ENCODE measurements at places on chromosomes 12 and 14.

GRCh38 chr12:124420996-124421674 lies 126.2 kb downstream of the RFLNA start:
- DNase-seq, result peak; percentile 17

- DNase-seq, result no peak
Observed at GRCh38 chr14:67191768-67192290, 2.6 kb downstream of the GARIN2 start.

- no peak for DNase-seq
Observed at GRCh38 chr12:47214771-47215170, 135.0 kb upstream of the AMIGO2 start.

- no peak for DNase-seq
Observed at GRCh38 chr12:43878050-43878449, 42.2 kb downstream of the TMEM117 start.

- no peak for DNase-seq
Observed at GRCh38 chr14:106308839-106309389, 782.5 kb downstream of the TMEM121 start.

- no peak for DNase-seq
Observed at GRCh38 chr12:24664161-24664880, 284.6 kb downstream of the BCAT1 start.

DNA sequence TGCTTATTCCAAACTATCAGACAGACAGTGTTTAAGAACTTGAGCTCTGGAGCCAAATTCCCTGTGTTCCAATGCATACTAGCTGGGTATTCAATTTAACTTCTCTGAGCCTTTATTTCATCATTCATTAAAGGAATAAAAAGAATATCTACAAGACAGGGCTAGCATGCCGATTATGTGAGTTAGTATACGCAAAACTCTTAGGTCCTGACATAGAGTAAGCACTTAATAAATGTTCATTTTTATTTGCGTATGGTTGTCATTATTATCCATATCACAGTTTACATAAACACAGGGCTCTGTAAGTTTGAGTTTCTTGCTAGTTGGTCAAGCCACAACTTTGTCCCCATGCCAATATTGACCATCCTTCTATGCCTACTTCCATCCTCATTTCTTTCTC lies 161.5 kb downstream of the NUAK1 start:
- DNase-seq, result no peak

DNA sequence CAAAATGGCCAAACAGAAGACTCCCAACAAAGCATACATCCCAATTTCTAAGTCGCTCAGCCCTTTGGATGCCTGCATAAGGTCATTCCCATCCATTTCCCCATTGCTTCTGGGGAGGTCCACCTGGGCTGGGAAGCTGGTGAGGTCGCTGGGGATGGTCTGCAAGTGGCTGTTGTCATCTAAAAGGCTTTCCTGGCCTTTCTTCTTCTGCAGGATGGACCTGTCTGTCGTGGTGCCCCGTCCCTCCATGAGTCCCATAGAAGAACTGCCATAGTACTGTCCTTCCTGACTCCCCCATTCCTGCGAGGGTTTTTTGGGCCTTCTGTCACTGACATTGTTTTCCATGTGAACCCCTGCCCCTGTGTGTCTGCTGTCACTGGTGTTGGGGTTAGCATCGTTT lies 221.1 kb downstream of the GLT1D1 start:
- DNase-seq, result no peak

DNA sequence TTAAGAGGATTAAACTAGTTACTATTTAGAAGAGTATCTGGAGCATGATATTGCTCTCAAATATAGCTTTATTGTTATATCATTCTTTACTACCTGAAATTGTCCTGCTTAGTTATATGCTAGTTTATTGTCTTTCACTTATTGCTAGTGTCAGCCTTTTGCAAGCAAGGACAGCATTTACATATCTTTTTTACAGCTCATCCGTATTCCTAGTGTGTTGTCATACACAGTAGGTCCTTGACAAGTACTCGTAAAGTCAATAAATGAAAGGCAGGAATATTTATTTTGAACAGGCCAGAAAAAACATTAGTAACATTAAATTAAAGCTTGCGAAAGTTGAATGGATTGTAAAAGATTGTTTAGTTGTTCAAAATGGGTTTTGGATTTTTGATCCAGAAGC lies 35.0 kb downstream of the CRADD start:
- no peak for DNase-seq

- no peak for DNase-seq
Observed at GRCh38 chr12:52663420-52663819, 11.4 kb upstream of the KRT2 start.

DNA sequence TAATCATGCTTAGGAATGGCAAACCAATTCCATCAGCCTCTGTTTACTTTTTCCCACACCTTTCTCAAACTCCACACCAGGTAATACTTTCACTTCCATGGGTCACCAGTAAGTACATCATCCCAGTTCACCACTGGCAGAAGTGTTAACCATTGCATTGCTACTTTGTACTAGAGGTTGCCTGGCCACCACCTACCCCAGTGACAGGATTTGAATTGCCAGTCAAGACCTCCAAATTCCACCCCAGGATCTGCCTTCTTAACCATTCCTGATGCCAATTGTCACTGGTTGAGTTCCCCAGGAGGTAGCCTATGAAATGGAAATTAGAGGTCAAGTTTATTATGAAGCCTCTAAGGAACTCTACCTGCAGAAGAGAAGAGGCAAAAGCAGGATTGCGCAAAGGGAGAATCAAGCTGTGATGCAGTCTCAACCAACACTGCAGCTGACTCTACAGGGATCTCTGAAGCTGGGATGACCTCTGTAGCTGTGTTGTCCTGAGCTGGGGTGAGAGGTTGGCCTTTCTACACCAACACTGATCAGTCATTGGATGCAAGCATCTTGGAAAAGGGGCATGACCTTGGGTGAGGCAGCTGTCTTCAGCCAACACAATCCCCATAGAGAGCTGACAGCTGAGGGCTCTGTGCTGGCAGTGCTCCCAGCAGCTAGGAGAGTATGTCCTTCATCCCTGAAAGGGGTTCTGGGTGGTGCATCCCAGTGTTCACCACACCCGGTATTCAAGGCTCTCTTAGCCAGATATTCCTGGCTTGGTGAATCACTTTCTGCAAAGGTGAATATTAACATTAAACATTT lies 37.0 kb upstream of the HMGA2 start:
- no peak for DNase-seq

GRCh38 chr14:101363261-101363555 lies 198.1 kb upstream of the DIO3 start:
- DNase-seq, result no peak

GRCh38 chr14:105119408-105120025 lies 49.1 kb downstream of the JAG2 start:
- DNase-seq, result no peak

DNA sequence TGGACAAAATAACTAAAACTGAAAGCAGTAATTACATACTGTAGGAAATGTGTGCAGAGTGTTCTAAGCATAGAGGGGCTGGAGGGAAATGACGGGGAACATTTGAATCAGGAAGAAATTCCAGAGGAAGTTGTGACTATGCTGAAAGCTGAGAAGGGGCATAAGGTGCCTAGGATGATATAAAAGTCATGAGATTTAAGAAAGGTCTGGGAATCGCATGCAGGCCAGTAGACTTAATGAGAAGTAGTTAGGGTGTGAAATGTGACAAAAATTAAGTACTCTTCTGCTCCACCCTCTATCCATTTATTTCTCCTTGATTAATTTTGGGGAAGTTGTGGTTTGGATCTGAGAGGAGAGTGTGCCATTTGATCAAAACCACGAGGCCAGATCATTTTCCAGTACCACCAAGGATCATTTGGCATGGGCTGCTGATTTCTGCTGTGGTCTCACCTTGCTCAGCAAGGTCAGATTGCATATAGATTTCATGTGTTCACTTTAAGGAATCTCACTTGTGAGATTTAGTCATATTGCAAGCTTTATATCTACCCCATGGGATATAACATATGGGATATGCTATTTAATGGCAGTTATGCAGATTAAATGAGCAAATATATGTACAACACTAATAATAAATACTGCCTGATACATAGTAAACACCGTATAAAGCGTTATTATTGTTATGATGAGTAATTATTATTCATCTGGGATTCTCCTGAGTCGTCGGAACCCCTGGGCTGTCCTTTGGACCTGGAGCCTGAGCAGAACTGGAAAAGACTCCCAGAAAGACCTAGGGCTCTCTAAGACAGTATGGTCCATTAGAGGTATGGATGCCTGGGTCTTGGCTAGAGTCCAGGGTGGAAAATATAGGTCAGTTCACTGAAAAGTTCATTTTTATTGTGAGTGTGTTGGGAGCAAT lies 72.3 kb downstream of the SRGAP1 start:
- DNase-seq, result no peak

GRCh38 chr14:23620177-23620702 lies 15.9 kb upstream of the DHRS2 start:
- no peak for DNase-seq

DNA sequence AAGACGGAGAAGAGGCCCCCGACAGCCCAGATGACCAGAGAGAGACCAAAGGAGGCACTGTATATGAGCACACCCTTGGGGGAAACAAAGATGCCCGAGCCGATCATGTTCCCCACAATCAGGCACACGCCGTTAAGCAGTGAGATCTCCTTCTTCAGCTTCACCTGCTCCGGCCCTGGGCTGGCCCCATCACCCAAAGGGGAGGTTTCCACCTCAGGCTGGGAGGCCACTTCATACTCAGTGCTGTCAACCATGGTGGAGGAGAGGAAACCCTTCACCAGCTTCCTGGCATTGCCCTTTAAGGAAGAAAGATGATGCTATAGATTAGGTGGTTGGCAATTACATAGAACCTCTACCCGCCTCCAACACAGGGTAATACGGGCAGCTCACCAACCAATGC lies 2.1 kb downstream of the SLC7A7 start:
- no peak for DNase-seq

DNA sequence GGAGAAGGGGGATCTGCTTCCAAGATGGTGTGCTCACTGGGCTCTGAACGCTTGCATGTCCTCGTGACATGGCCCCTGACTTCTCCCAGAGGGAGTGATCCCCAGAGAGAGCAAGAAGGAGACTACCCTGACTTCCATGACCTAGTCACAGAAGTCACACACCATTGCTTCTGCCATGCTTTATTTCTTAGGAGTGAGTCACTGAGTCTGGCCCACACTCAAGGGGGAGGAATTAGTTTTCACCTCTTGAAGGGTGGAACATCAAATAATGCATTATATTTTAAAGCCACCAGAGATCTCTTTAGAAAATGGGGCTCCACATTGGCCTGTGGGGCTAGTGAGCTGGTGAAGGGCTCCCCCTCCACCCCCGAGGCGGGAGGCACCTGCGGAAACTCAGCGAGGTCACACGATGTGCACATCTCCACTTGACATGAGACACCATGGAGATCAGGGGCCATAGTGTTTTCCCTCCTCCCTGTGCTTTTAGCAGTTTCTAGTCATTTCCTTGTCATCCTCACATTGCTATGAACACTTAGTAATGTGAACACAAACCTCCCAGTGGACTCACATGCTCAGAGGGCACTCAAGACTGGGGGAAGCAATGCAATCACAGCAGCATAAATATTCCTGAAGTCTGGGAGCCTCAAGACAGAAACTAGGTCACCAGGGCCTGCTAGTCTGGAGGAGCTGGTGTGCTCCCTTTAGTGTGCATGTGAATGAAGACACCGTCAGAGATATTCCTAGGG lies 87.4 kb upstream of the FZD10 start:
- no peak for DNase-seq

- DNase-seq, result no peak
Observed at GRCh38 chr12:132545164-132545953, 55.4 kb downstream of the FBRSL1 start.

GRCh38 chr12:75703131-75703530 lies 191.7 kb upstream of the KRR1 start:
- no peak for DNase-seq

DNA sequence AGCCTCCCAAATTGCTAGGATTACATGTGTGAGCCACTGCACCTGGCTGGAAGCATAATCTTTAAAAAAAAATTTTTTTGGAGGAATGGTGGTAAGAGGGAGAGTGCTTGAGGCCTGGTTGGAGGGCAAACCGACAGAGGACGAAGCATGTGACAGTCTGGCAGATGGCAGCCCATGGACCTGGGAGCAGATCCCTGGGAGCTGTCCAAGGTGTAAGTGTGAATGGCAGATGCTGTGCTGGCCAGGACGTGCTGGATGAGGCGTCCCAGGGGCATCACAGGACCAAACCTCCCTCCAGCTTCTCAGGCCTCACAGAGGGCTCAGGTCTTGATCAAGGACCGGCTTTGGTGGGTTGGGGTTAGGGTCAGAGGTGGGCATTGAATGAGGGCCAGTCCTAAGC lies 128.4 kb upstream of the NCOR2 start:
- DNase-seq, result no peak

GRCh38 chr12:44525806-44526654 lies 350.1 kb downstream of the NELL2 start:
- no peak for DNase-seq

DNA sequence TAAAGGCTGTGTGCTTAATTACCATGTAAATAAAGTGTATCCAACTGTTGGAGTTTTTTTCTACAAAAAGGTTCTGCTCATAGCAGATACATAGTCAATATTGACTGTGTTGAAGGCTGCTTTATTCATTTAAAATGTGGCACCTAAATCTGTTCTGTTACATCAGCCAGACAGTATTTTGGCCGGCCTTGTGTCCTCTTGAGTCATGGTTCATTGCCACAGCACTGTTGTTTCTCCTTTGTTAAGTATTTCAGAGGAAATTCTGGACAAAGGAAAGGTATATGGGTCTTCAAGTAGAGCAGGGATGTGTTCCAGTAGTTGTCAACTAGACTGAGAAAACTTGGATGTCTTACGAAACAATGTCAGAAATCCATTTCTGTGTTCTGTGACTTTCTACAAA lies 95.5 kb downstream of the SLC38A6 start:
- no peak for DNase-seq

DNA sequence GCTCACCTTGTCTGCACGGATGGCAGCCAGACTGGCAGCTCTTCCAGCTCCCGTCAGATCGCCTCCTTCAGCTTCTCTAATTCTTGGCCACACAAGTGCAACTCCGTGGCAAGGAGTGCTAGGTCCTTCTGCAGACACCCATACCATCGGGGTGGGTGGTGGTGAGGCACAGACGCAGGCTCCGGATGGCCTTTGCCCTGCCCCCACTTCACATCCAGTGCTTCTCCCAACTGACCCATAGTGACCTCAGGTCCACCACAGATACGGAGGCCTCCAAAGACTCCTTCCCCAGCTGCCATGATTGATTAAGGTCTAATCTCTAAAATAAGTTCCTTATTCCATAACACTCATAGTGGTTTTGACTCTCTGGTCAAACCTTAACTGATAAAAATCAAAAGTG lies 19.9 kb upstream of the CD27 start:
- DNase-seq, result no peak

GRCh38 chr14:102525219-102525928 lies 15.8 kb upstream of the ANKRD9 start:
- DNase-seq, result no peak

- DNase-seq, result no peak
Observed at GRCh38 chr12:56958422-56958821, 1.0 kb upstream of the RDH16 start.

- DNase-seq, result no peak
Observed at GRCh38 chr14:63413009-63413408, 94.3 kb upstream of the GPHB5 start.

Data from C1 segment of cervical spinal cord (tissue), 14 donors.